Activated naive CD4-positive, alpha-beta T cell (primary cell): ENCODE measurements at places on chromosomes 1 and 21.

- DNase-seq: no peak
Measured at GRCh38 chr1:222767152-222767571, 30.2 kb downstream of the FAM177B start.

GRCh38 chr1:27489973-27490741, at the start of gene WASF2:
TSS of gene WASF2 (minus strand) at chr1:27490167. CDS start at chr1:27428890, 61,277 bp downstream.
- peak; percentile 94 for DNase-seq

- DNase-seq: no peak
Measured at GRCh38 chr1:206516728-206516990, 9.3 kb downstream of the RASSF5 start.

DNA sequence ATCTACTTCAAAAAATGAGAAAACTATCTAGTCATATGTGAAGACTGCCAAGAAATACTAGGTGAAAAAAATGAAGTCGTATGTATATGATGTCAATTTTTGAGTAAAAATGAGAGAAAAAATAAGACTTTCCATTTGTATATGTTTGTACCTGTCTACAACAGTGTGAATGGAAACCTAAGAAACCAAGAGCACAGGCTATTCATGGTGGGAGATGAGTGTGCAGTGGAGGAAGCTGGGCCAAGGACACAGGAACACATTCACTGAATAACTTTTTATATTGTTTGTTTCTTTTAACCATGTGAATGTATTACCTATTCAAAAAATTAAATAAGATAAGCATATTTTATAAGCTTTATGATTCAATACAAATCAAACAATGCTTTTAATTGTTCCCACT, 67.0 kb downstream of the ERO1B start:
- no peak for DNase-seq

- no peak for DNase-seq
Measured at GRCh38 chr1:183702813-183703198, 49.7 kb upstream of the APOBEC4 start.

GRCh38 chr1:7940745-7941436, at the start of gene TNFRSF9:
TSS of gene TNFRSF9 (minus strand) at chr1:7940839. CDS start at chr1:7939994, 845 bp downstream.
- DNase-seq: no peak

DNA sequence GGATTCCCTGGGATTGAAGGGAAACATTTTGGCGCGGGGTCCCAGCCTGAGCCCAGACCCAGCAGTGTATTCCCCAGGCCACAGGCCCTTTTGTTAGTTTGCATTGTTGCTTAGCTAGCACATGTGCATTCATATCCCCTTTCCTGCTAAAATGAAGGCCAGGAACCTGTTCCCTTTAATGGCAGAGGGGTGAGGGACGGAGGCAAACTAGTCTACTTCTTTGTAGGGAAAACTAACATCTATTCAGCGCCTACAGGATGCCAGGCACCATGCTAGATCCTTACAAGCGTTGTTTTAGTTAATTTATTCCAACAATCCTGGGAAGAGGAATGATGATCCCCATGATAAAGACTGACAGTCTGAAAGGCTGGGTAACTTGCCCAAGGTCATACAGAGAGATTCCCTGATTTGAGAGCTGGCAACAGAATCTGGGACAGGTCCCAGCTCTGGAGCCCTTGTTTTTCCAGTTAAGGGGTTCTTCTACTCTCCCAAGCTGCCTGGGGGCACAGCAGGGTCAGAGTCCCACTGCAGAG, 595 bp upstream of the E2F2 start:
- no peak for DNase-seq

DNA sequence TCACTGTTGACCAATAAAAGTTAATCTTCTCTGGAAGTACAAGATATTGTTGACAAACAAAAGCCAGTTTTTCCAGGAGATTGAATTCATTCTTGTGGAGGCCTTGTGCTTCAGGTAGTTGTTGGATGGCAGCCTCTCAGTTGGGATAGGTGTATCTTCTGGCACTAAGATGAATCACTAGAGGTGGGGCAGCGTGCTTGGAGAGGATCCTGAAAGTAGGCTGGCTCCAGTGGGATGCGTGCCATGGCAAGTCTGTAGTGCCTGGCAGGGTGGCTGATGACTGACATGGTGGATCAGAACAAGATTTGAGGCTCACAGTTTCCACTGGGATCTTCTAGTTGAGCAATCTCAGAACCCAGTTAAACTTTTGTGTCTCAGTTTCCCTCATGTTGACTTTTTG, 2.4 kb downstream of the VPS13D start:
- DNase-seq: no peak

DNA sequence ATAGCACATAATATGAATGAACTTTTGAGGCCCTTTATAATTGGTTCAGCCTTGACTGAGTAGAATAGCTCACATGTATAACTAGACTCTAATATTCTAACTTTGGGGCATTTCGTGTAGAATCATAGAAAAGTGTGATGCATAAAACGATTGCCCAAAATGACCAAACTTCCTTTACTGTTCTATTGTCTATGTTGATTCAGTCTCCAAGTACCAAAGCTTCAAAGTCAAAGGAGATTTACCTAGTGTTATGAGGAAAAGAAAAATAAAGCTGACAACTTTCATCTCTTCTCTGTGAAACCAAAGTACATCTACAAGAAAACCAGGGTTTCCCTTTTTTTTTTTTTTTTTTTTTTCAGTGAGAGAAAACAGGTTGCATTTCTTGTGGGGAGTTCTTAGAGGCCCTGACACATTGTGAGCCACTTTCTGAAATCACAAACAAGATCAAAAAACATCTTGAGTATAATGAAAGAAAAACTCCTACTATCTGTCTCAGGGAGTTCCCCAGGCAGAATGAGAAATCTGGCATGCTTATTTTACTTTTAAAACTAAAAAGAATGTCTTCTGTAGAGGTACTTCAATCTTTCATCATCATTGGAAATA, 183.4 kb downstream of the TNFSF18 start:
- DNase-seq: no peak

GRCh38 chr1:172215006-172215405, 205.5 kb upstream of the C1orf105 start:
- DNase-seq: no peak

GRCh38 chr1:55605155-55605554, 390.0 kb upstream of the USP24 start:
- no peak for DNase-seq

- no peak for DNase-seq
Measured at GRCh38 chr1:156126043-156126629, 11.6 kb downstream of the LMNA start.

GRCh38 chr1:22652881-22653316, at the start of gene C1QB:
TSS of gene C1QB (plus strand) at chr1:22653236. CDS start at chr1:22659463, 6,227 bp downstream.
- DNase-seq: no peak

DNA sequence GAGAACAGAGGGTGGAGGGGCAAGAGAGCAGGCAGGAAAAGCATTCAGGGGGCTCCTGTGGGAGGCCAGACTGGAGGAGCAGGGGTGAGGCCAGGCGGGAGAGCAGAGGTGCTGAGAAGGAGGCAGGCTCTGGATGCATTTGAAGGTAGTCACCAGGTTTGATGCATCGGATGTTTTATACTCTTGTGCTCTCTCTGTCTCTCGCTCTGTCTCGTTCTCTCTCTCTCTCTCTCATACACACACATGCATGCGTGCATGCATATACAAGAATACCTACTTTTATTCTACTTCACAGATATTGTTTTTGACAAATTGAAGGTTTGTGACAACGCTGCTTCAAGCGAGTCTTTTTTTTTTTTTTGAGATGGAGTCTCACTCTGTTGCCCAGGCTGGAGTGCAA, 15.0 kb upstream of the ITPKB start:
- no peak for DNase-seq

DNA sequence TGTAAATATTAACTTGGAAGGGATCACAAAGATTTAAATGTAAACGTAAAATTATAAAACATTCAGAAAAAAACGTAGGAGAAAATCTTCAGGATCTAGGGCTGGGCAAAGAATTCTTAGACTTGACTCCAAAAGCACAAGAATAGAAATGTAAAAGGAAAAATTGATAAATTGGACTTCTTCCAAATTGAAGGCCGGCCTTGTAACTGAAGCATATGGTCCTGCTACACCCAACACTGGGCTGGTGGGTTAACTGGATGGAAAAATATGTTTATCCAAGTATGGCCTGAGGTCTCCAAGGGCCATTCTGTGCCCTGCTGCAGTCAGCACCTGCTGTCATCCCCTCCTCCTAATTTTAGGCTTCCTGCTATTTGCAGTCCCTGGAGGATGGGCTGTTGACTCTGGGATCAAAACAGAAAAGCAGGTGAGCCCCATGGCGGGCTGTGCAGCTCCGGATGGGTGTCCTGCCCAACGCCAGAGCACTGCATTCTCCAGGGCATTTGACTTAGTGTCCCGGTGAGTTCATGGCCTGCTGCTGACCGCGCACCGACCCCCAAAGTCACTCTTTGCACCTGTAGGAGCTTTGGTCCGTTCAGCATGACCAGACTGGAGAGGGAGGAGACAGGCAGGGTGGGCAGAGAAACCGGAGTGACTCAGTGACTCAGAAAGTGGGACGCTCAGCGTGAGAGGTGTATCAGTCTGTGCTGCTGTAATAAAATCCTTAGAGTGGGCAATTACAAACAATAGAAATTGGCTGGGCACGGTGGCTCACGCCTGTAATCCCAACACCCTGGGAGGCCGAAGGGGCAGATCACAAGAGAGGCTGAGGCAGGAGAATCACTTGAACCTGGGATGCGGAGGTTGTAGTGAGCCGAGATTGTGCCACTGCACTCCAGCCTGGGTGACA, 6.1 kb upstream of the AIRE start:
- no peak for DNase-seq

GRCh38 chr1:212244441-212244840, 40.8 kb upstream of the PPP2R5A start:
- DNase-seq: no peak

- no peak for DNase-seq
Measured at GRCh38 chr1:155946633-155947219, 5.3 kb downstream of the RXFP4 start.

- DNase-seq: no peak
Measured at GRCh38 chr1:46488343-46489168, 1.1 kb upstream of the DMBX1 start.

DNA sequence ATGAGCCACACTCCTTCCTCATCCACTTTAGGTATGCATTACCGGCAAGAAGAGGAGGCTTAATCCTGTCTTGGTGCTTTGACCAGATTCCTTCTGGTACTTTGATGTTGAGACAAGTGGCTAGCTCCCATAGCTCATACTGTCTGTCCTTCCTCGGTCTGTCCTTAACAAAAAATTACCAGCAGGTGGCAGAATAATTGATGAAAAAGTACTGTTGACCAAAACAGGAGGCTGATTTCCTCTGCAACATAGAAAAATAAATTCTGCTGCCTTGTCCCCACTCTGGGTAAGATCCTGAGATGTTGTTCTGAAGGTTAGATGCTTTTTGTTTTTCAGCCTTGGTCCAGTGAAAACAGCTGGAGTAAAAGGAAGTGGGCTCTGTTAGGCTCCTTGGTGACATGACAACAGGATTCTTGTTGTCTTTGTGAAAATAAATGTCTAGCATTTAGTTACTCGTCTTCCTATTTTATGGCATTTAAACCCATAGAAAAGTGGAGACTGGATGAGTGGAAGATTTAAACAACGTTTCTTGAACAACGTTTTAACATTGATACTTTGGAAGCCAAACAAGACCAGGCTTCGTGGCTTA, 11.2 kb upstream of the HJV start:
- DNase-seq: no peak

DNA sequence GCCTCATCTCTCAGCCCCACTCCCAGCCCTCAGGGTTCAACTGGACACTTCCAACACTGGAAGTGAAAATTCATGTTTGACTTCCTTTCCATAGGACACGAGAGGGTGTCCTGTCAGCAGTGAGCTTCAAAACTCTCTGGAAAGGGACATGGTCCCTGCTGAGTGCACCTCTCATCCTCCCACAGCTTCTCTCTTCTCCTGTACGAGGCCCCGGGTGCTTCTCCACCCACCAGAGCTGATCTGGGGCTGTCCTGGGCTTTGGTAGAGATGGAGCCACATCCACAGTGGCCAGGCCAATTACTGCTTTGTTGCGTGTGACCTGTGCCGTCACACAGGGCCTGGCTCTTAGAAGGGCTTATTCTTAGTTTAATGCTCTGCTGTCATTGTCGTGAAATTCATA, 182.3 kb downstream of the RRAGC start:
- no peak for DNase-seq

GRCh38 chr21:45412909-45413611, 8.1 kb downstream of the COL18A1 start:
- no peak for DNase-seq

DNA sequence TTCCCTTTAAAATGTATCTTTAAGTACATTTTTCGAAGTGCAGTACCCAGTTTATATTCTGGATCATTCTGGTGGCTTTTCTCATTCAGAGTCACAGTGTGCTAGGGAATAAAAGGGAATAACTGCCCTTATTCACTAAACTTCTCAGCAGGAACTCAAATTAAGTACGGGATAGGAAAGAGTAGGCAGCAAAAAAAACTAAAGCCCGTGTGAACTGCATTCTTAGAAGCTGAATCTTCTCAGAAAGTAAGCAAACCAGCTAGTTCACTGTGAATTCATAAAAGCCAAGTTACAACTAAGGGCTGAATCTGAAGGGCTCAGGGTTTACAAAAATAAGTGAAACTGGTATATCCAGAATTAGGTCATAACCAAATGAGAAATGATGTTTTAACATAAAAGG, 22.0 kb downstream of the PRPF38A start:
- DNase-seq: no peak

GRCh38 chr1:213457186-213457585, 406.1 kb downstream of the RPS6KC1 start:
- no peak for DNase-seq

DNA sequence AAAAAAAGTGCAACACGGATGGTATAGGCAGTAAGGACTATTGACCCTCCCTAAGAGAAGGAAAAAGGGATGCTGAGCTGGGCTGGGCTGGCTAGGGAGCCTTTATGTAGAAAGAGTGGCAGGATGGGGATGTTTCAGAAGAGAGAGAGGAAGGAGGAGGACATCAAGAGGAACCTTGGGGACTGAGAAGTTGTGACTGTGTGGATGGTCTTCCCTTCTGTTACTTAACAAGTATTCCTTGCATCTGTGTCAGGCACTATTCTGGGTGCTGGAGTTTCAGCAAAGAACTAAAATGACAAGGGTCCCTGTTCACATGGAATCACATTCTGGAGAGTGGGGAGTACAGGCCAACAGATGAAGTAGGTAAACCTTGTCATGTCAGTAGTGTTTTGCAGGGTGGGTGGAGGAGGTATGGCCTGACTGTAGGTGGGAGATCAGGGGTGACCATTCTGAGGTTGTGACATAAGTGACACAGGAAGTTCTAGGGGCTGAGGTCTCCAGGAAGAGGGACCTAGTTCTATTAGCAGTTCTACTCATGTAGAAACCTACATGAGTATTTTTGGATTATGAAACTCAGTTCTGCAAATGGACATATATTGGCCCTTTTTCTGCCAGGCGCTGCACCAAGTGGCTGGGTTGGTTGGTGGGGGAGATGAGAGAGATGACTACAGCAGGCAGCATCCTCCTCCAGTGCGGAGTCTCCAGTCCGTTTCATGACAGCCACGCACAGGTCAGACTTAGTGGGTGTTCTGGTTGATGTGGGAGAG, 53.8 kb downstream of the PRDM2 start:
- DNase-seq: no peak

- no peak for DNase-seq
Measured at GRCh38 chr1:175307160-175307559, 114.6 kb upstream of the KIAA0040 start.

GRCh38 chr1:53878492-53879105, 11.0 kb downstream of the YIPF1 start:
- no peak for DNase-seq

- DNase-seq: no peak
Measured at GRCh38 chr1:147567594-147568381, 26.5 kb downstream of the BCL9 start.

GRCh38 chr1:200107004-200107470, 79.5 kb downstream of the NR5A2 start:
- no peak for DNase-seq
